ENCODE measurements at places on chromosomes 6 and 20.

DNA sequence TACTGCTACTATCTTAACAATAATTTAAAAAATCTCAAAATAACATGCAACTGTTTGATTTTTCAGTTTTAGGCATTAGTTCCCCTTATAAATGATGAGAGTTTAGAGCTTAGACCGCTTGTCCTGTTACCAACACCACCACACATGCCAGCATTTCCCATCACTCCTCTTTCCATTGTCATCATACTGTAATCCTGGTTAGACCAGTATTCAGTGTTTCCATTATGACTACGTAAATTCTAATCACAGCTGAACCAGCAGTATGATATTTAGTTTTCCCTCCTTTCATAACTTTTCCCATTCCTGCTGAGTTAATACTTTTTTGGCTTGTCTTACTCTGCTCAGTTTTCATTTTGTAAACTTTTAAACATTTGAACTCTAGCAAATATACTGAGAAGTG, 12.2 kb upstream of the TBC1D20 start:
- DNase-seq, result no peak

DNA sequence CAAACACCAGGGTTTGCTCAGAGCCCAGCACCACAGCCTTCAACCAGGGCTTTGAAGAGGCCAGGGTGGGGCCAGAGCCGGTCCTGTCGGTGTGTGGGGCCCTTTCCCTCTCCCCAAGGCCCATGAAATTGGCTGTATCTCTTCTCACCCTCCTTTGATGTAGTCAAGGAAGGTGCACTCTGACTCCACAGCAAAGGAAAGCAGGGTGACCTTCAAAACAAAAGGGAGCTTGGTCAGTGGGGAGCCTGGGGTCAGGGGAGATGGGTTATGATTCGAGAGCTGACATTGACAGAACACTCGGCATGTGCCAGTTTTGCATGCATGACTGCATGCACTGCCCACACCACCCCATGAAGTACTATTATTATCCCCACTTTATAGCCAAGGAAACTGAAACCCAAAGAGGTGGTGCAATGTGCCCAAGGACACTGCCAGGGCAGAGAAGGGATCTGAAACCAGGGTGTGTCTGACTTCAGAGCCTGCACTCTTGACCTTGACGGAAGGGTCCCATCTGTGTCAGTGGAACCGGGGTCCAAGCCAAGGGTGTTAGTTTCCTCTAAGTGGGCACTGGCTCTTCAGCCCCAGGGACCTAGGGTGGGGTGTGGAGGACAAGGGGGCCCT, 55.4 kb downstream of the RAB44 start:
- peak; percentile 39 for DNase-seq

GRCh38 chr6:157586476-157587126, 205.6 kb downstream of the ZDHHC14 start:
- no peak for DNase-seq

GRCh38 chr6:39204160-39204495, 25.1 kb downstream of the KCNK5 start:
- DNase-seq, result no peak

- DNase-seq, result no peak
Measured at GRCh38 chr20:23396950-23397627, 24.2 kb downstream of the NAPB start.

GRCh38 chr6:166559662-166560061, 26.8 kb downstream of the RAMACL start:
- no peak for DNase-seq

GRCh38 chr6:148249679-148250375, 92.8 kb upstream of the SASH1 start:
- DNase-seq, result no peak

- DNase-seq, result peak; percentile 15
Measured at GRCh38 chr6:7878401-7878964, 32.1 kb downstream of the TXNDC5 start.

GRCh38 chr6:2738373-2738979, 12.2 kb downstream of the MYLK4 start:
- DNase-seq, result peak; percentile 83

DNA sequence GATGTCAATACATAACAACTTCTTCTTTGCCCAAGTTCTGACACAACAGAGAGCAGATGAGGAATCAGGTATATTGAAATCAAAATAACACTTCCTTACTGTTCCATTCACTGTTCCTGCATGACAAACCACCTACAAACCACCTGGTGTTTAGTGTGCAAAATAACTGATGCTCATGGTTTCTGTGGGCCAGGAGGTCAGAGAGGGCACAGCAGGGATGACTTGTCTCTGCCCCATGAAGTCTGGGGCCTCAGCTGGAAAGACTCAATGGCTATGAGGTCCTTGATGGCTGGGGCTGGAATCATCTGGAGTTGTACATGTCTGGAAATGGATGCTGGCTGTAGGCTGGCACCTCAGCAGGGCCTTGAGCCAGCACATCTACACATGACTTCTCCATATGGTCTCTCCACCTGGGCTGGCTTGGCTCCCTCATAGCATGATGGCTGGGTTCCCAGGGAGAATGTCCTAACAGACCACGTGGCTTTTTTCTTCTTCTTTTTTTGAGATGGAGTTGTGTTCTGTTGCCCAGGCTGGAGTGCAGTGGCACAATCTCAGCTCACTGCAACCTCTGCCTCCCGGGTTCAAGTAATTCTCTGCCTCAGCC, 7.4 kb upstream of the COX4I2 start:
- no peak for DNase-seq

GRCh38 chr6:34547701-34548644, 8.2 kb downstream of the SPDEF start:
- no peak for DNase-seq

DNA sequence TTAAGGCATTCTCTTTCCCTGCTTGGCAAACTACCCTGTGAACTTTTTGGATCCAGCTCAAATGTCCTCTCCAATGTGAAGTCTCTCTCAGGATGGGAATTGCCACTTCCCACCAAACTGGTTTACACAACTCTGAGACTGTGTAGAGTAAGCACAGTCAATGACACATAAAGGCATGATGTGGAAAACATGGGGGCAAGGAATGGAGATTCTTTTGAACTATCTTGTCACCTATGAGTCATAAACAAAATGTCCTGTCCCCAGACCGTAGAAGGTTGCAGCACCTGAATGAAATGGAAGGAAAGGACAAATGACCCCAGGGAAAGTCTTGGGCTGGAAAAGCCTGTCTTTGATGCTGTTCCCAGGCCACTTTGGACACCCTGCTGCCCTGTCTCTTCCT, 11.0 kb upstream of the KIF13A start:
- DNase-seq, result no peak

GRCh38 chr6:12196326-12196936, 93.7 kb upstream of the EDN1 start:
- no peak for DNase-seq

- DNase-seq, result peak; percentile 77
Measured at GRCh38 chr6:116945809-116946208, 68.8 kb downstream of the RFX6 start.

DNA sequence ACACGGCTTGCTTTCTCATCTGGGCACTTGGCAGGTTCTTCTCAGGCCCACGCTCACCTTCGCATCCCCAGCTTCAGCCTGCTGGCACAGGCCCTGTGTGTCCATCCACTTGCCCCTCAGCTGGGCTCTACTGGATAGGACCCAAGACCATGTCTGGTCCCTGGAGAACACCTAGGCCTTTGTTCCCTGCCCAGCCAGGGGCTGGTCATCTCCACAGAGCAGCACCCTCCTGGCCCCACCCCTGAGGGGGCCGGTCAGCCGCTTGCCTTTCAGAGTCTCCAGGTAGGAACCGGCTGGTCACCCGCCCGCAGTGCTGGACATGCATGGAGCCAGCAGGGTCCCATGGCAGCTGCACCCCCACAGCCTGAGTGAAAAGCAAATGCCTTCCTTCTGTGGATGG, 191.2 kb downstream of the SYNDIG1 start:
- DNase-seq, result no peak

GRCh38 chr6:24774696-24775519, at the start of gene GMNN:
Gene GMNN, plus strand, starts transcription at chr6:24774937. Its CDS starts 2,310 bp downstream, at chr6:24777247.
- DNase-seq, result peak; percentile 98

DNA sequence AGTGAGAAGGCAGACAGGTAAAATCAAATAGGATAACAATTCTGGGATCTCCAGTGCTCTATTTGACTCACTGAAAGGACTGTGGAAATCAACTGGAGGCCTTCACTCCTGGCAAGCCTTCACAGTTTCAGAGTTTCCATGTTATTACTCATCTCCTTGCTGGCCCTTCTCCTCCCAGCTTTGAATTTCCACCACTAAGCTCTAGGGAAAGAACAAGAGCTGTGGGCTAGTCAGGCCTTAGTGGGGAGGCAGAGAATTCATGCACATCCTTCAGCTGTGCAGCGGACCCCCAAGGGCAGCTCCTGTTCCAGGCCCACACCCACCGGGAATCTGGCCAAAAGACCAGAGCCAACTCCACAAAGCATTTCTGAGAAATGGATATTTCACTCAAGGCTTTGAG, 26.0 kb downstream of the MYLIP start:
- DNase-seq, result no peak

GRCh38 chr6:7145585-7145884, 37.8 kb downstream of the RREB1 start:
- DNase-seq, result no peak

DNA sequence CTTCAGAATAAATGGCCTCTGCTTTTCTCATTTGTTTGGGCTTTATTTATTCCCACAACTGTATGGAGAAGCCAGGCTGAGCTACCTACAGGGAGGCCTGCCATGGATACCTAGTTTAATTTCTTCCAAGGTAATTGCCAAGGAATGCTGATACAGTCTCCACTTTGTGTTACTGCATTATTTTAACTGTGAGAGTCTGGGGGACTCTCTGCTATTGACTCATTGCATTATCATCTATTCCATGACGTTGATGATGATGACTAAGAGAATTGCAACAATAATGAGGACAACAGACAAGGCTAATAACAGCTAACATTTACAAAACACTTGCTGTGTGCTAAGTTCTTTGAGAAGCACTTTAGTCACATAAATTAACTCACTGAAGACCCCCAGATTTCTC, 88.3 kb upstream of the COL21A1 start:
- DNase-seq, result no peak

GRCh38 chr6:169339025-169339424, 85.4 kb upstream of the THBS2 start:
- DNase-seq, result no peak

- DNase-seq, result no peak
Measured at GRCh38 chr6:156026486-156027247, 571.0 kb upstream of the NOX3 start.

DNA sequence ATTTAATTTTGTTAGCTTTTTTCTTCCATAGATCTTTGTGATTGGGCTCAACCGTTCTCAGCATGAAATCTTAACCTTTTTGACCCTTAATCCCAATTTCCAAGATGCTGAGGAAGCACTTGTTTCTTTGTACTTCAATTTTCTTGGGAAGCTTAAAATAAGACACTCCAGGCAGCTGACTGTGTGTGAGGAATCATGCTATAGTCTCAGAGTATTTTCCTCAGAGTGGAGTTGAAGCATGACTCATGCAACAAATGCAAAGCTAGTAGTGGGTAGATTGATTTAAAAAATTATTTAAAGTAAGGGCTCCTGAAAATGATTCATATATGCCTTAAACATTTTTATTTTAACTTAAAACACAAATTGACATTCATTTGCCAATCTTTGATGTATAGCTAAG, 168.7 kb downstream of the BTBD3 start:
- DNase-seq, result no peak

Measured in NB4 (cell line).